Cerebellar cortex (tissue), 1 donor: ENCODE measurements at places on chromosomes 5 and 9.

DNA sequence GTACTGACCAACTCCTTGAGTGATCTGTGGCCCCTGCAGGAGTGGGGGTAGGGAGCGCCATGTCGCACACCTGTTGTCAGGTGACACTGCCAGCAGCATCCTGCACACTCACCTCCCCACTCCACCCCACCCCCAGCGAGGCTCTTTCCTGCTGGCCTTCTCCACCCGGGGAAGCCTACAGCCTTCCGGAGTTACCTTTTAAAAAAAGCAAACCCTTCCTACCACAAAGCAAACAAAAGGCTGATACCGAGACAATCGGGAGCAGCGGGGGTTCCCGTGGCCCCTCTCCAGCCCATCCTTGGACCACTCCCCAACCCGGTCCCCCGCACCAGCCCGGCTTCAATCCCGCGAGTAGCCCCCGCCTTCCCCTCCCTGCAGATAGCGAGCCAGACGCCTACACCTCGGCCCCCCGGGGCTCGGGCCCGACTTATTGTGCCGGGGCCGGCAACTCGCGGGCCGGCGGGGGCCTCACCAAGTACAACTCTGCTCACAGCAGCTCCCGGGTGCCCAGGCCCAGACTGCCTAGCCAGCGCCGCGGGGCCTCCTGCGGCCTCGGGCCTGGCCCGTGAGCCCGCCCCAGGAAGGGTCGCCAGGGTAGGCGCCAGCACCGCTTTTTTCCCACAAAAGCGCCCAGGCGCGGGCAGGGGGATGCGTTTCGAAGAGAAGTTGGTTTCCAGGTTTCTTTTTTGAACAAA lies 724 bp downstream of the MACROH2A1 start:
- no peak for DNase-seq

- peak; percentile 40 for DNase-seq
Observed at GRCh38 chr9:19782005-19782404, 6.8 kb downstream of the SLC24A2 start.

- DNase-seq: no peak
Observed at GRCh38 chr5:35741971-35742370, 114.7 kb upstream of the IL7R start.

GRCh38 chr9:87249029-87249428 lies 248.6 kb upstream of the DAPK1 start:
- no peak for DNase-seq

DNA sequence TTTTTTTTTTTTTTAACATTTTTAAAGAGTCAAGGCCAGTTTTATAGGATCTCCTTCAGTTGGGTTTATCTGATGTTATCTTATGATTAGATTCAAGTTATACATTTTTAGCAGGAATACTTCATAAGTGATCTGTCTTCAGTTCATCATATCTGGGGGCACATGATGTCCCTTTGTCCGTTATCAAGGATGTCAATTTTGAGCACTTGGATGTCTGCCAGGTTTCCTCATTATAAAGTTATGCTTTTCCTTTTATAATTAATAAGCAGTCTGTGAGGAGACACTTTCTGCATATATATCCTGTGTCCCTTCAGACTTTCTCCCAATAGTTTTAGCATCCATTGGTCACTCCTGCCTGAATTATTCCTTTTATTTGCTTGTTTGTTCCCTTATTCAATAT lies 11.8 kb downstream of the HDHD3 start:
- no peak for DNase-seq

DNA sequence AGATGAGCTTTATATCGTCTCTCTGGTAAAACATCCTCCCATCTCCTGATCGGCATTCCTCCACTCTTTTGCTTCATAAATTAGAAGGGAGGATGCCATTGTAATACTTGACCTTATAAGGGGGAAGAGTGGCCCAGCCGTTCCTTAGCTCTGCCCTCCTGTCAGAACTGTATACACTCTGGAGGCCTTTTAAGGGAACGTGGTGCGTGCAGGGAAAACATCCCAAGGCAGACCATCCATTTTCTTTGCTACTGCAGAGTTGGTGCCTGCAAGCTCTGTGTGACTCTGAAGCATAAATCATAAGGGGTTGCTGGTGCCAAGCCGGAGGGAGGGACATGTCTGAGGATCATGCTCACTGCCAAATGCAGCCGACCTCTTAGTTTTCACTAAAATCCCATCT lies 90.4 kb downstream of the PGM5 start:
- DNase-seq: peak; percentile 38

DNA sequence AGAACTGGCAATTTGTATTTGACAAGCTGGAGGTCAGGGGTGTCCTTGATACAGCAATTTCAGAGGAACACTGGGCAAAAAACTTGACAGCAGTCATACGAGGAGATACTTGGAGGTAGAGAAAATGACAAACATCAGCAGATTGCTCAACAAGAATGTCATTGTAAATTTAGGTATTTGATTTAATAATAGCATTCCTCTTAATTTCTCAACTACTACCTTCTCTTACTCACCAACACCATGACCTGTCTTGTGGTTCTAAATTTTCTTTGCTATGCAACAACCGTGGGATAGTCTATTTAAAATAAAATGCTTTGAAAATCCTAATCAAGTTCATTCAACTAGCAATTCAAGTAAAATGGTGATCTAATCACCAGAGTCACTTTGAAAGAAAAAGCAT lies 128.4 kb downstream of the DNAH5 start:
- no peak for DNase-seq

DNA sequence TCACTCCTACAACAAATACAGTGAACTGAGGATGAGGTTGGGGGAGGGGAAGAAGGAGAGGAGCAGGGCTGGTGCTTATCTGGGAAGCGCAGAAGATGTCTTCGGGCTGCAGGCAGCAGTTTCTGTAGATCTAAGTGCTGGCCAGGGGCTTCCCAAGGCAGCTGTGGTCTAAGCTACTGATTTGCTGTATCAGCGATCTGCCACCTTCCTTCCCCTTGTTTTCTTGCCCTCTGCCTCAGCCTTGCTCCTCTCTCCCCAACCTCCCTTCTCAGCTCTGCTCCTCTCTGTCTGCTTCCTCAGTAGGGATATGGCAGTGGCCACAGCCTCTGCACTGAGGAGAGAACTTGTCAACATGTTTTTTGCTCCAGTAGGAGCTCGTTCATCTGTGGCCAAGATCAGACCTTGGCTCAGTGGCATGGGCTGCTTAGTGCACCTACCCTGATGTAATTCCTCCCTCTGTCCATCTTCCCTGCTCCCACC lies 42.8 kb upstream of the IL6ST start:
- DNase-seq: no peak

- DNase-seq: no peak
Observed at GRCh38 chr9:102049586-102050246, 311.3 kb upstream of the GRIN3A start.

DNA sequence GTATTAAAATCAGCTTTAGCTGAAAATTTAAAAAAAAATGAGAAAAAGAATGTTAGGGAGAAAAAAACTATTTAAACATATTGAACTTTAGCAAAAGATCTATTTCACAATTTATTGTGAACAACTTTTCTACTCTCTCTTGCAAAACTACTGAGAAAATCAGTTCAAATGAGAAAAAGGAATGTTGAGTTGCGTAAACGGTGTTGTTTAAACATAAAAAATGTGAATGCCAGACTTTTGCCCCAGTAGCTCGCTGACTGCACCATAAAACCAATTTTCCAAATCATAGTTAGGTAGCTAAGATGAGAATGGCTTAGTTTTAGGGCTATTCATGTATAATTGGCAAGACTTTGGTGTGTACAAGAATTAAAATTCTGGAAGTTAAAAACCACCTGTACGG lies 13.4 kb upstream of the RAD23B start:
- no peak for DNase-seq

GRCh38 chr5:61748121-61748520 lies 416.1 kb downstream of the ZSWIM6 start:
- DNase-seq: no peak

- DNase-seq: no peak
Observed at GRCh38 chr5:17918373-17919104, 284.3 kb downstream of the TAF11L14 start.

DNA sequence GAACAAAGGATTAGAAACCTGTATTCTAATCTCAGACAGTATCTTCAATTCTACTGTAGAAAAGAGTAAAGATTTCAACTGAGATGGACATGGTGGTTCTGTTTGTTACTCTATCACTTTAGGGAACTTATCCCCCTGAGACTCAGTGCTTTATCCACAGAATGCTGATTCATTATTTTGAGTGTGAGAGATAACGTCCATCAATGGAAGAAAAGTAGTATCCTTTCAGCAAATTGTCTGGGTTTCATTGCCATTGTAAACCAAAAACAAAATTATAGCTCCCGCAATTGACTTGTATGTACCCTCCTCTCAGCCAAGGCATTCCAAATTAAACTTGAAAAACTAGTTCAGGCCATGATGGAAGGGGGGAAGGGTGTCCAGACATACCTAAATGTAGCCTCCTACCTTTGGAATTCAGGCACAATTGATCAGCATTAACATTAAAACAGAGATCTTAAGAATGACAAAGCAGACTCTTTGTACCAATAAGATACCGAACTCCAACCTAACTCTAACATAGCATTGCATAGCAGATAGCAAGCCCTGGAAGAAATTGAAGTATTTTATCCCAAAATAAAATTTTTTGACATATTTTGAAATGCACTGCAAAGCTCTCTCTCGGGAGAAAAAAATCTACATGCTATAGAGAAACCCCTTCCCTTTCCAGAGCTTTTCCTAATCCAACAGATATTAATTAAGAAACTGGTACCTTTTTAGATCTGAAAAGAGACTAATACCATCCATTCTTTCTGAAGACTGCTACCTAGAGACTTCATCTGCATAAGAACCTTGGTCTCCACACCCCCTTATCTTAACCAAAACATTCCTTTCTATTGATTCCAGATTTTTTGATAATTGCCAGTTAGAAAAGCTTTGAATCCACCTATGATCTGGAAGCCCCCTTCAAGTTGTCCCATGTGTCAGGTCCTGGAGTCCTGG lies 1055.7 kb downstream of the PTPRD start:
- DNase-seq: no peak

DNA sequence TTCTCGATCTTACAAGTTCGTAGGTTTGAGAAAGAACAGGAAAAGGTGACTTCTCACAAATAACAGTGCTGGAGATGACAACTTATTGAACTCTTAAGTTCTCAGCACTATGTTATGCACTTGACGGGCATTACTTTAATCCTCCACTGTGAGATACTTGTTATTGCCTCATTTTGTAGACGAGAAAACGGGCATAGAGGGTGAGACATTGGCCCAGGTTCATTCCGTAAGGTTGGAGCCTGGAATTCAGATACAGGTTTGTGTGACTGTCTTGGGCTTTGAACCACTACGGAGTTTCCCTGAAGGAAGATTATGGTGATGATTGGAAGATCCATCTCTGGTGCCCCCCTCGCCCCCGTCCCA lies 657 bp downstream of the MAT2B start:
- no peak for DNase-seq

DNA sequence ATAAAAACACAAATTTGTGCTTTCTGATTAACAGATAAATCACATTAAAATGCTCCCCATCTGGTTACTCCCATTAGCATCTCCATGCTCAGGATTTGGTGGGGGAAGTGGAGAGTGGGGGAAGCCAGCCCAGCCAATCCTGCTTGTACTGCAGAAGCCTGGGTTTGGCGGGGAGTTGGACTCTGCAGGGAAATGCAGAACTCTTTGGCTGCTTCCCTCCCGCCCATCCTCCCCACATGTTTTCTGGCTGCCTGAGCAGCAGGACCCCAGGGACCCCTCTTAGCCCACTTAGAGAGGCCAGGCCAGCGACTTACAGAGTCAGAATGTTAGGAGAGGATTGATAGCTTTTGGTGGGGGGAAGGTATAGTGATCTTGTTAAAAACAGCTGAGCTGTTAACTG lies 59.5 kb upstream of the FOXI1 start:
- DNase-seq: no peak

DNA sequence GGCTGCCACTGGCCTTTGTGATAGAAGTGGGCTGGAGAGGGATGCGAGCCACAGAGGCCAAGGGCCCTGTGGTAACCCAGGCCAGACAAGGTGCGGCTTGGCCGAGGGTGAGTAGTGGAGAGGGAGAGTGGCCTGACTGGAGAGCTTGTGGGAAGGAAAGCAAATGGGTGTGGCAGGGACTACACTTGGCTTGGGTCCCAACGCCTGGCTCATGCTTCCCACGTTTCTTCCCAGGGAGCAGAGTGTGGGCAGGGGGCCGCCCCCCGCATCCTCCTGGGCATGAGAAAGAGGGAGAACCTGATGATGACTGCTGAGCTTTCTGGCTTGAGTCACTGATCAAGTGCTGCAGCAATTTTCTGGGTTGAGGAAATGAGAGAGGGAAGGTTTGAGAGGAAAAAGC lies 95.7 kb downstream of the ANKH start:
- no peak for DNase-seq

DNA sequence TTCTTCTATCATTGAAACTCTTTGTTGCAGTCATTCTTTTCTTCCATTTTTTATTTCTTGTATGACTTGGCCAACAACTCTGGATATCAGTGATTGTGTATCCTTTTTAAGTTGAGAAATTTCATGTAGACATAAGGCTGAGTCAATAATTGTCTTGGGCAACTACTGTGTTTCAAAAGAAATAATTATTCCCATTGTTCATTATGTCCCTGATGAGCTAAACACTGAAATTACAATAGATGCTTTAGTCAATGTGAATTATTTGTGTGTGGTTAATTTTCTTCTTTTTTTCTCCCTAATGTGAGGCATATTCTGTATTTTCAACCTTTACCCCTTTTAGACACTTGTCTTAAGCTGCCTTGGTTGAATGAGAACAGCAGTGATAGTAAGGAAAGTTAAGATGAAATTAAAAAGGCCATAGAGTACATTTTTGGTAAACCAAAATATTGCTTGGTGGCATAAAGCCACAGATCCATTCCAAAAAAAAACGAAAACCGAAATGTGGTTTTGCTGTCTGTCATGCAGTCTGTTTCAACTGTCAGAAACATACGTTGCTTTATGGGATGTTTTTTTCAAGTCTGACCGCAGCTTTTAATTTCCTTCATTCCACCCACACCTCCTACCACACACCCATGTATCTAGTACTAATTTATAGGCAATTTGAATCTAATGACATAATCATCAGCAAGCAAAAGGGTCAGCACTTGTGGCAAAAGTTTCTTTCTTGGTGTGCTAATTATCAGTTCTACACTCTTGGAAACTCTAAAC lies 21.1 kb downstream of the TLE4 start:
- DNase-seq: no peak

DNA sequence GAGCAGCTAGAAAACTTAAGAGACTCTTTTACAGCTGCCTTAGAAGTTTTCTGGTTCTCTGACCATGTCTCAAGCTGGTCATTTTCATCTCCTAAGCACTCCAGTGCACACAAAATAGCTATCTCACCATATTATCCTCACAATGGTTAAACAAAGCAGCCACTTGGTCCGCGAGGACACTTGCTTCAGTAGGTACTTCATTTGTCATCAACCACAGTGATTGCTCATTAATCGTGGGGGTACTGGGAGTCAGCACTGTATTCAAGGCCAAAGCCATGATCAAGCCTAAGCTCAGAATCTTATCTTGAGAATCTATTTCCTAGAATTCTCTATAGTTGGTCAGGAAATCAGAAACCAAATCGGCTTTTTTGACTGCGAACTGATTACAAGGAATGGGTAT lies 2.9 kb downstream of the ARL14EPL start:
- DNase-seq: no peak

GRCh38 chr5:127026166-127026565 lies 4.2 kb downstream of the MARCHF3 start:
- DNase-seq: no peak

GRCh38 chr9:27003426-27004077 lies 1.9 kb downstream of the LRRC19 start:
- no peak for DNase-seq
